Dermis blood vessel endothelial cell (primary cell): ENCODE measurements at places on chromosomes 4 and X. TPM values are rescaled to one million over a fixed set of nuclear protein-coding genes. Genes with fewer than 3 reads are reported as not detected.

Gene CXCL10
- total RNA-seq: 0.14 and 1.4 TPM in 2 replicates

GRCh38 chrX:13938051-13938828 lies 91.5 kb downstream of the GEMIN8 start:
- DNase-seq: peak; percentile 1

GRCh38 chrX:85930099-85930498 lies 117.3 kb downstream of the CHM start:
- no peak for DNase-seq

Gene CXXC4
- total RNA-seq: 0.05 TPM in 1 of 2 replicates, not detected in the other

Gene PAGE2B
- not detected in 2 replicates for total RNA-seq

GRCh38 chr4:35559559-35560365 lies 684.6 kb downstream of the ARAP2 start:
- DNase-seq: no peak

- DNase-seq: no peak
These were observed 421.0 kb downstream of the ADAM29 start for GRCh38 chr4:175339100-175339707.

- DNase-seq: no peak
These were observed 120.3 kb downstream of the UNC5C start for GRCh38 chr4:95428291-95429070.

- no peak for DNase-seq
These were observed 512.3 kb downstream of the CFAP47 start for GRCh38 chrX:36431819-36432218.

Gene SLC2A9
- 0.74 and 2.9 TPM in 2 replicates for total RNA-seq

GRCh38 chr4:170259631-170260153 lies 169.9 kb upstream of the AADAT start:
- peak; percentile 62 for DNase-seq

GRCh38 chr4:75180790-75181776 lies 248.2 kb downstream of the PARM1 start:
- no peak for DNase-seq

GRCh38 chr4:188197566-188197965 lies 58.3 kb downstream of the TRIML1 start:
- no peak for DNase-seq

Gene PRPS2
- total RNA-seq: 21.3 and 27.7 TPM in 2 replicates

DNA sequence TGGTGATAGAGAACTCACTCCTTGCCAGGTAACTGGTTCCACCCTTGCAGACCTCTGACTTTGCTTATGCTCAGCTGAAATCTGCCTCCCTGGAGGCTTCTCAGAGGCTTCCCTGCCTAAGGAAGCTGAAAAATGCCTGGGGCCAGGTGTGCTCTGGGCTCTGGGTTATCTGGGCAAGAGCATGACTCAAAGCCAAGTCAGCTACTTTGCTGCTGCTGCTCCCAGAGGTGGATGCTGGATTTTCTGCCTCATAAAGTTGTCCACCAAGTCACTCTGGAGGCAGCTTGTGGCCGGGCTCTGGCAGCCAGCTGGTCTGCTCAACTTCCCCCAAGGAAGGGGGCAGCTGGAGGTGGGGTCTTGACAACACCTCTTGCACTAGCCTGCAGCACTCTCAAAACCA lies 132.7 kb downstream of the PJA1 start:
- DNase-seq: no peak

DNA sequence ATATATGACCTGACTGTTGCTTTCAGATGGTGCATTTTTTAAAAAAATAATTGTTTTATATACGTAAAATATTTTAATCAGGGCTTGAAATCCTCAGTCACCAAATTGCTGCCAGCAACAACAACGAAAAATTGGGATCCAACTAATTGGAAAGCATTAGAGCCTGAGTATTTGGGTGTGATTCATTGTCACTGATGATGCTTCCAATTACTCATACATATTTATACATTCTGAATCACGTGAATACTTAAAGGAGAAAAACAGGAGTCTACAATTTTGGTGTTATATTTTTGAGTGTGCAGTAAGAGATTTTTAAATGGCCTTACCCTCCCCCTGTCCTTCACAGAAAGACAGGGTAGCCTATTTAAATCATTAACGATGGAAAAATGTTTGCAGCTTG lies 765.6 kb upstream of the TENM3 start:
- no peak for DNase-seq

Gene NOX1
- total RNA-seq: not detected in 2 replicates
